SK-MEL-5 (cell line): ENCODE measurements at places on chromosomes 4 and X.

GRCh38 chrX:134026565-134027311 is 41.3 kb upstream of the GPC3 start:
- DNase-seq = peak; percentile 65

DNA sequence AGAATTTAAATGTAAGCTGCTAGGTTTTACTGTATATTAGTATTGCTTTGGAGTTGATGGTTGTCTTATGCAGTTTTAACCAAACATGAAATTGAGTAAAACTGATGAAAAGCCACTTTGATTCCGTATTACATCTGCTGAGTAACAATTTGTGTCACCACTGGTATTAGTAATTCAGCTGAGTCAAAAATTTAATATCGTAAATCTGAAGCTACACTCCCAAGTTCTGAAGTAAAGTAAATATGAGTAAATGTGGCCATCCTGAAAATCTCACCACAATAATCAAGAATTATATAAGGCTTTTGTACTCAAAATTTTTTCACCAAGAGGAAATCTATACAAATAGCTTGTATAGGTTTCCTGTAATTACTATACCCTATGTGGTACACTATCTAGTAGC is 142.3 kb downstream of the STPG2 start:
- no peak for DNase-seq

DNA sequence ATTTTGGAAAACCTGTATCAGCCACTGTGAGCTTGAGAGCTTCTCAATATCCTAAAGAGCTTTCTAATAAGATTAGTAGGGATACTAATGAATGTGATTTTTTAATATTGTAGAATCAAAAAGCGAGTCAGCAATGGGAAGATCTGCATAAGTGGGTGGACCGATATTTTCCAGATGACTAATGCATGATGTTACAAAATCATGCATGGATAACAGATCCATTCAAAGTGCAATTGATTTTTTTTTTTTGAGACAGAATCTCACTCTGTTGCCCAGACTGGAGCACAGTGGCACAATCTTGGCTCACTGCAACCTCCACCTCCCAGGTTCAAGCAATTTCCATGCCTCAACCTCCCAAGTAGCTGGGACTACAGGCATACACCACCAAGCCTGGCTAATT is 7.3 kb upstream of the CLDN2 start:
- no peak for DNase-seq

- DNase-seq = no peak
These were observed 842.1 kb downstream of the FSTL5 start for GRCh38 chr4:161321706-161322105.

- peak; percentile 38 for DNase-seq
These were observed 348.5 kb downstream of the MID1IP1 start for GRCh38 chrX:39149761-39150160.

- no peak for DNase-seq
These were observed 77.7 kb downstream of the CDS1 start for GRCh38 chr4:84660606-84661005.

GRCh38 chrX:39782276-39782675 is 315.5 kb downstream of the BCOR start:
- no peak for DNase-seq

DNA sequence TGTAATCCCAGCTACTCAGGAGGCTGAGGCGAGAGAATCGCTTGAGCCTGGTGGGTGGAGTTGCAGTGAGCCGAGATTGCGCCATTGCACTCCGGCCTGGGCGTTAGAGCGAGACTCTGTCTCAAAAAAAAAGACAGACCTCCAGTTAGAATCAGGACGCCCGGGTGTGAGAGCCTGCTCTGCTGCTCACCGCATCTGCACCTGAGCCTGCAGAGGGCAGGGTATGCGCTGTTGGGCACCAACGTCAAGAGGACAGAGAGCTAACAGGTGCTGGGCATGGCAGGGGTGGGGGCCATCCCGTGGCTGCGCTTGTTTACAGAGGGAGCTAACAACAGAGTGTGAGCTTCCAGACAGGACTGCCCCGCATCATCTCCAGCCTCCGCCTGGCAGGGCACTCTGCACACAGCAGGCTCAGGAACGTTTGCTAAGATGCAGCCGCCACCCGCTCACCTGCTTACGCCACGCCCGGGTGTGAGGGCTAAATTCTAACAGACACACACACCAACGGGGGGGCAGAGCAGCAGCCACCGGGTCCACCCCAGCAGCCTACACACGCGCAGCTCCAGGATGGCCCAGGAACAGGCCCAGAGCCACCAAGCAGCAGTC is 50.0 kb upstream of the CPLX1 start:
- no peak for DNase-seq

GRCh38 chrX:25143596-25143995 is 127.8 kb upstream of the ARX start:
- DNase-seq = no peak

- no peak for DNase-seq
These were observed 88.3 kb downstream of the VCX3A start for GRCh38 chrX:6446582-6446981.

GRCh38 chr4:131093303-131093702 is 1997.4 kb downstream of the C4orf33 start:
- DNase-seq = no peak

GRCh38 chr4:10506077-10506476 is 48.9 kb upstream of the ZNF518B start:
- DNase-seq = no peak

- DNase-seq = peak; percentile 64
These were observed 28.4 kb downstream of the TRMT44 start for GRCh38 chr4:8468746-8469535.

GRCh38 chr4:180953572-180953971 is 1289.6 kb upstream of the TENM3 start:
- peak; percentile 48 for DNase-seq

DNA sequence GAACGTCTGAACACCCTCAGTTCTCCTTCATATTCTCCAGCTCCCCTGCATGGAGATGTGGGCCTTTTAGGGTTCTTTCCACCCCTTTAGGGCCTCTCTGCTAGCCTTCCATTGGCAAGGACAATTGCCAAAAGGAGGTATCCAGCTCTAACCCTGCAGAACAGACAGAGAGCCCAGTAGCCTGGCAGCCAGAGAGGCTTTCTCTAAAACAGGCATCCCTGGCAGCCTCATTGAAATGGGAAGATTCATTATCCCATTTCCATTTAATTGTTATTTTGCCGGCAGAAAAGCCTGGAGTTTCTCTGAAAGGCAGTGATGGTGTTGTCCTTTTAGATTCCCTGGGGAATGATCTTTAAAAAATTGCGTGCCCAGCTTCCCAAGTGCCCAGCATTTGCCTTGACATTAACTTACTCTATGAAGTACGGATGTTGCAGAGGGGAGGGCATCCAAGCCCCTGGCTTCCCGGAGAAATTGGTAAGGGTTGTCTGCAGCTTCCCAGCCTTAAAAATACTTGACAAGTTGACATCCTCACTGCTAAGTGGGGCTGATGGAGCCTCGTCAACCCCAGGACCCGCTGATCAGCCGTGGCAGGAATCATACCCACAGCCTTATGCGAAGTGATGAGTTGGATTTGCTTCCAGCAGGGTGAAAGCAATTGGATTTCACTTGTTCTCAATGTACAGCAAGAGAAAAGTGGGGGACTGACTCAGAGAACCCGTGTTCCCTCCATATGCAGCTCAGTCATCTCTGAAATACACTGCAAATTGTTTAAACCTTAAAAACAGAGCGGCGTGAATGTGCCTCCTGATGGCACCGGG is 244.1 kb downstream of the CRLF2 start:
- DNase-seq = no peak

DNA sequence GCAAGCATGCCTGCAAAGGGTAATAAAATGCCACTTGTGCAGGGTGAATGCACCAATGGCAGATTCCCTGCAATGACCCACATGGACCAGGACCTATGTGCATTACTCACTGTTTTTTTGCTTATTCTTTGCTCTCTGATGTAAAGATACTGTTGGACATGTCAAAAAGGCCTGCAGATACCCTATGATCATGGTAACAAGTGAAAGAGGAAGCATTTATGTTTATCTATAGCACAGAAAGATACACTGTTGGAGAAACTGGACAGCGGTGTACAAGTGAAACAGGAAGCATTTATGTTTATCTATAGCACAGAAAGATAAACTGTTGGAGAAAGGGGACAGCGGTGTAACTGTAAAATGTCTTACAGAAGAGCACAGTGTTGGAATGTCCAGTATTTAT is 127.5 kb downstream of the PAPSS1 start:
- DNase-seq = no peak

DNA sequence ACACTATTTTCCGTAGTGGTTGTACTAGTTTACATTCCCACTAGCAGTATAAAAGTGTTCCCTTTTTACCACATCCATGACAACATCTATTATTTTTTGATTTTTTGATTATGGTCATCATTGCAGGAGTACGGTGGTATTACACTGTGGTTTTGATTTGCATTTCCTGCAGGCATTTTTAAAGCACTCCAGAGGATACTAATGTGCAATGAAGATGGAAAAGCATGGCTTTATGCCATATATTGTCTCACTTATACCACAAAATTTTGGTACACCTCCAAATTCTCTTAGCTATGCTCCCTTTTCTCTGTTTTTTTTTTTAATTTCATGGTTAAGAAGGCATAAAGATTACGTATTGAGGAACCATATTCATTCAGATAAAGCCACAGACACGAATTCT is 35.1 kb upstream of the NPY2R start:
- DNase-seq = no peak

DNA sequence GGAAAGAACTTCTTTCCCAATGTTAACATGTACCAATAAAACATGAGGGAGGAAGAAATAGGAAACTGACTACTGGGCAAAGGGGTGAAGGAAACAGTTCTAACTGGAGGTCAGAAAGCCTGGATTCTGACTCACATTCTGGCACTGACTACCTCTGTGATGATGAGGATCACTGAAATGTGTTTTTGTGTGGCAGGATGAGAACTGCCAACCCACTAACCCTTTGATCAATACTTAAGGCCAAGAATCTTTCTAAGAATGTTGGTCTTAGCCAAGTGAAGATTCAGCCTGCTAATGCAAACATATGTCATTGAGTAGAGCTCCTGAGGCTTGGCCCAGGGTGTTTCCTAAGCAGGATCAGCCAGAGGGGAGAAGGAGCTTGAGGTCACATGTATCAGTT is 4.6 kb downstream of the ALAS2 start:
- no peak for DNase-seq

DNA sequence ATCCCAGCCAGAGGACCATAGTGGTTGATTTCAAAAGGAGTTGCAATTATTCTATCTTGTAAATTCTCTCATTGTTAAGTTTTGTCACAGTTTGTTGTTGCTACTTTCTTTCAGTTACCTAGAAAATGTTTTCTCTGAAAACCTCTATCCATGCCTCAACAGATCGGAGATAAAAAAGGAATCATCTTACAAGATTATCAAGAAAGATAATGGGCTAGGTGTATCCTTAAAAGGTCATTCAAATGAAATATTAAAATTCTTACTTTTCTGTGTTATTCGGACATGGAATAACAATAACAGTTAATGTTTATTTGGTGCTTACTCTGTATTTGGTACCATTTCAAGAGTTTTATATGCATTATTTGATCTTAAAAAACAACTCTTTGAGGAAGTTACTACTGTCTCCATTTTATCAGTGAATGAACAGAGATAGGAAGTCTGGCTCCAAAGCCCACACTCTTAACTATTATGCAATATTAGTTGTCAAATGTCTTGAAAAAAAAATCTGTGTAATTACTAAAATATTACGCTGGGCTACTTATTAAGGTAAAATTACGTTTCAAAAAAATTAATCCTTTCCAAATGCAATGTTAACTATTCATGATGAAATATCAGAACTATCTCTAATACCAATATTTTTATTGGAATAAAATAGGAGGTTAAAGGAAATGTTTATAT is 97.5 kb downstream of the SNCA start:
- DNase-seq = no peak

DNA sequence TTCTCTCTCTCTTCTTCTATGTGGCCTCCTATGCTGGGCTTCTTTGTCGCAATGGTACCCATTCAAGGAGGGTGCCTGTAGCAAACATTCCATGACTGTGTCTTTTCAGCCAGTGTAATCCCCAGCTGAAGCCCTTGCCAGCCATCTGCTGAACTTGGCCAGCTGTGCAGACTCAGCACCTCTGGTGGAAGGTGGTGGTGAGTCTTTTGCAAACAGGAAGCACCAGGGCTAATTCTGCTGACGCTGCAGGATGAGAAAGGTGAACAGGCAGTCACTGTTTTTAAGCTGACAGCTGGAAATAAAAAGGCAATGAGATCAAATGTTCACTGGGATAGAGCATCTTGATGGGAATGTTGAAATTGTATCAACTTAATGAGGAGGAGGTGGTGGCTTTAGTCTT is 298.7 kb upstream of the CLNK start:
- no peak for DNase-seq

DNA sequence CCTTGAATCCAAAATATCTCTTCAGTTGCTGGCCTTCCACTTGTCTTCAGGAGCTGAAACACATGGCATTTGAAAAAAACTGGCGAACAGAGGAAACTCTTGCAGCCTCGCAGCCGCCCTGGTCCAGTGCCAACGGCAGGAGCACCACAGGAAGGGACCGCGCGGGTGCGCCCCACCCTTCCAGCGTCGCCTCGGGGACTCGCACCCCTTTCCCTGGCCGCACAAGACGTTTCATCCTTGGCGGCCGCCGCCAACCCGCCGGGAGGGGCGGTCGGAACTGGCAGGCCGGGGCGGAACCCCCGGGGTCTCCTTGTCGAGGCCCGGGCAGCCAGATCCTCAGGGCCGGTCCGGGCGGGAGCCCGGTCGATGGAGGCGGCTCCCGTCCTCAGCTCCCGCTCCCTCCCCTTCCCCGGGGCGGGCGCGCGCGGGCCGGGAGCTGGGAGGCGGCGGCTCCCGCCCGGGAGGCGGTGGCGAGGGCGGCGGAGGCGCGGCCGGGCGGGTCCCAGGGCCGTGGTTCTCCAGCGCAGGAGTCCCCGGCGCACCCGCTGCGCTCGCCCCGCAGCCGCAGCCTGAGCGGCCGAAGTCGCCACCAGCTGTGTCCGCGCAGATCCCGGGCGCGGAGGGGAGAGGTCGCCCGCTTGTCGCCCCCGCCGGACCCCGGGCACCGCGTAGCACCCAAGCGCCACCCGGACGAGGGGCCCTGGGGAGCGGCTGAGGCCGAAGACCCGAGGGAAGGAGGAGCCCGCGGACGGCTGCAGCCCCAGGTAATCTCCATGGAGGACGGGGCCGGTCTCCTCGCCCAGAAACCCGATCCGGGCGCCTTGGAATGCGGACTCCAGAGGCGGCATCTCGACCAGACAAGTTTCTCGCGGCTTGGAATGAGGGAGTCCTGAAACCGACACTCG is 886 bp upstream of the NDST3 start:
- DNase-seq = peak; percentile 40

GRCh38 chrX:7925867-7926472 is 1.2 kb downstream of the PNPLA4 start:
- peak; percentile 73 for DNase-seq
